Stimulated activated CD4-positive, alpha-beta T cell treated with anti-CD3 and anti-CD28 coated beads, TNF-alpha, amount 100 ng/mL, for 4 hours (primary cell): ENCODE measurements at places on chromosomes 12 and 14.

DNA sequence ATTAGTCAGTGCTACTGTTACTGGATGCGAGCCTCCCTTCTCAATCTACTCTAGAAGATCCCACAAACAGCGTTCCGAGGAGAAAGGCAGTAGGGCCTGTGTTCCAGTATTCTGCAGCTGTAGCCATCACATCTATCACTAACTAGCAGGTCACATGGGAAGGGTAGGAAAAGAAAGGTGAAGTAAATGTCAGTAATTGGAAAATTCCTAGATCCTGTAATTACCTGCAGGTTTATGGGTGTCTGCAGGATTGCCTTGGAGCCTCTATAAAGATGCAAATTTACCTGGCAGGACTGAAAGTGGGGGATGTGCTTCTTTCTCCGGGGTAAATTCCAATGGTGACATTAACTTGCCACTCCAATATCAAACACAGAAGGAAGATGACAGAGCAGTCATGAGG, 77.8 kb downstream of the FERMT2 start:
- no peak for DNase-seq

- peak; percentile 44 for DNase-seq
Observed at GRCh38 chr14:91870001-91870400, 2.7 kb upstream of the TC2N start.

DNA sequence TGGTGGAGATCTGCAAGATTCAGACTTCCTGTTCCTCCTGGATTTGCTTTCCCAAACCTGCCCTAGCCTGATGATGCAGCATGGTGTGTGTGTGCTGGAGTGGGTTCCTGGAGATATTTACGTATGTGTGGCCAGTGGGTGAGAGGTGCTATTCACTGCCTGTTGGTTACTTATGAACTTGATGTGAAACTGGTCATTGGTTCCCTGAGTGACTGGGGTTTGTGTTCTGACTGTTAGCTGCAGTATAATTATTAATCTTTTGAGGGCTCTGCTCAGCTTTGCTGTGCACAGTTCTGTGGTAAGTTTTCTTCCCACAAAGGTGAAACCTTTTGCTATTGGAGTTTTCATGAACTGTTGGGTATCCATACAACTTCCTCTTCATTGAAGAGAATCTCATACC, 541.8 kb upstream of the FBXO33 start:
- DNase-seq, result no peak

DNA sequence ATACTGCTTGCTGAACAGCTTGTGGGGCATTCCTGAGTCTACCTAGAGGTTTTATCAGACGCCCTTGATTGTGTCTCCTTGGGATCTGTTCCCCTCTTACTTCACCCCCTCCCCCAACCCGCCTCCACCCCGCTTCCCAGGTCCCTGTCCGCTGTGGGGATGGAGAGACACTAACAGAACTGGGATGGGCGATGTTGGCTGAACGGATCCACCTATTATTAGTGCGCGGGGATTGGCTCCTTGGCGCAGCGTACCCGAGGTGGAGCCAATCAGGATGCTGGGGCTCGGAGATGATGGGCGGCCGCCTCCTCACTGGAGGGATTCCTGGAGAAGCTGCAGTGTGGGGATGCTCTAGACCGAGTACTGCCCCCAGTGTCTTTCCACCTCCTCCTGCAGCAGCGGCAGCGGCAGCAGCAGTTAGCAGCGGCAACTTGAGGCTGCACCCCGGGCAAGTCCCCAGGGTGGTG, at the start of gene SYT1:
Gene SYT1, plus strand, starts transcription at position 372 of the 467 bp plus-strand sequence.
- DNase-seq, result no peak

- no peak for DNase-seq
Observed at GRCh38 chr12:39807043-39807442, 187.4 kb upstream of the ABCD2 start.

DNA sequence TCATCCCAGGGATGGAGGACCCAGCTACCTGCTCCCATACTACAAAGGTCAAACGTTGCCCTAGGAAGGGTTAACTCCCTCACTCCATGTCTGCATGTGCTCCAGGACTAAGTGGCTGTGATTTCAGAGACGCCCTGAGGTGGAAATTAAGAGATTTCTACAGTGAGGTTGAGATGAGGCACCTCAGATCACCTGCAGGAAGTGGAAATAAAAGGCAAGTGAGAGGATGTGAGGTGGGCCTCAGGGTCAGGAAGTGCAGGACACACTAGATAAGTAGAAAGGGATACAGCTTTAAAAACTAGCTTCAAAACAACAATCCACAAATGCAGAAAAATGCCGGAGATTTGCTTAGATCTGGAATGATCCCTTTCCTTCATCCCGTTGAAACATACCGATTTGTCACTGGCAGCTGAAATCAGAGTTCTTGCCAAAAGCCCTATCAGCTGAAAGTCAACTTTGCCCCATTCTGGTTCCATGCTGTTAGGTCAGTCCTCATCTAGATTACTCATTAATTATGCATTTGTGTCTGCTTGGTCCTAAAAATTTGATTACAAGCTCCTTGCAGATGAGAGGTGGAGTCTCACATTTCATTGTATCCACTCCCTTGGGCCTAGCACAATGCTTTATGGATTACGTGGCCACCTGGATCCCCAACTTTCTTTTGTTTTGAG, 6.6 kb downstream of the PLBD1 start:
- DNase-seq, result no peak

DNA sequence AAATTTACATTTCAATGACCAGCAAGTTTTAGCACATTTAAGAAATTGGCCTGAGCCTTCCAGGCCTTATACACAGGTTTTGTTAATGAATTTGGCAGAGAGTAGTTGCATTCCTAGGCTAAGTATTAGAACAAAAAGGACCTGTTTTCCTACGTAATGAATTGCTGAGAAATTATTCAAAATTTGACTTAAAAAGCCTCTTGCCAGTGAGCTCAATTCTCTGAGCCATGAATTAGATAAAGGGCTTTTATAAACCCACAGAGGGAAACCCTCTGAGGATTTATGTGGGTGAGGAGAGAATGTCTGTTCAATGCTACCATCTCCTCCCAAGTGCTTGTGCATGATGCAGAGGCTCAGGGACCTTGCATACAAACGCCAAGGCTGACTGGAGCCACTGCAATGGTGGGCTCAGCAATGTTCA, 94.5 kb upstream of the PELI2 start:
- no peak for DNase-seq

GRCh38 chr12:43113135-43113534, 438.9 kb downstream of the ADAMTS20 start:
- no peak for DNase-seq

DNA sequence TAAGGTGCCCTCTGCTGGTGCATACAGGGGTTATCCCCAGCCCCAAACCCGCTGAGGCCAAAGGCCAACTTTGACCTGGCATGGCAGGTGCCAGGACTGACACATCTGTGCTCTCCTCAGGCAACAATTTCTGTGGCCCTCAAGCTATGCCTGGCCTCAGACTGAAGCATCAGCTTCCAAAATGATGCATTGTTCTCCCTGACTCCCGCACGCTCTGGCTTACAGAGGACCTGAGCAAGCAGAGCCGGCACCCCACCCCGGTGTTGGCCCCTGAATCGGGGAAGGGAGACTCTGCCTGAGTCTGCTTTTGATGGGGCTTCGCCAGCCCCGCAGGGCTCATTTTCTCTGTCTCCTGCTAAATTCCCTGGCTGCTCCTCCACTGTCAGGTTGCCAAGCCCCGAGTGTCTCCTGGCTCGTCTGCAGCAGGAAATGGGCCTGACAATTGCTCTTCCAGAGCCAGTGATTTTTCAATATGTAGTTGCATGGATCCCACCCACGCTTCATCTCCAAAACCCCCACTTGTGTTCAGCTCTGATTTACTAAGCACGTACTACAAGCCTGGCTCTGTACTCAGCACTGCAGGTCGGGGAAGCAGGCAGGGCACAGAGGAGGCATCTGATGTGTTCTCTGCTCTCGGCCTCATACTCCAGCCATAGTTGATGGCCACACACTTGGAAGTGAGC, 126.1 kb downstream of the SLC38A6 start:
- no peak for DNase-seq

DNA sequence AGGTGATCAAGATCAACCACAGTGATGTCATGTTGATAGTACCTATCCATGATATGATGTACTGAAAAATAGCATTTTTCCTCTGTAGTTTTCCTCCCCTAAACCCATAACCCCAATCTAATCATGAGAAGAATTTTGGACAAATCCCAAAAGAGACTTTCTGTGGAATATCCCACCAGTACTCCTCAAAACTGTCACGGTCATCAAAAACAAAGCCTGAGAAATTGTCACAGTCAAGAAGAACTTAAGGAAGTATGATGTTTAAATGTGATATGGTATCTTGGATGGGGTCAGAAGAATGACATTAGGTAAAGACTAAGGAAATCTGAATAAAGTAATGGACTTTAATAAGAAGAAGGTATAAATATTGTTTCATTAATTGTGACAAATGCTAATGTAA, 248.8 kb downstream of the RMST start:
- no peak for DNase-seq

DNA sequence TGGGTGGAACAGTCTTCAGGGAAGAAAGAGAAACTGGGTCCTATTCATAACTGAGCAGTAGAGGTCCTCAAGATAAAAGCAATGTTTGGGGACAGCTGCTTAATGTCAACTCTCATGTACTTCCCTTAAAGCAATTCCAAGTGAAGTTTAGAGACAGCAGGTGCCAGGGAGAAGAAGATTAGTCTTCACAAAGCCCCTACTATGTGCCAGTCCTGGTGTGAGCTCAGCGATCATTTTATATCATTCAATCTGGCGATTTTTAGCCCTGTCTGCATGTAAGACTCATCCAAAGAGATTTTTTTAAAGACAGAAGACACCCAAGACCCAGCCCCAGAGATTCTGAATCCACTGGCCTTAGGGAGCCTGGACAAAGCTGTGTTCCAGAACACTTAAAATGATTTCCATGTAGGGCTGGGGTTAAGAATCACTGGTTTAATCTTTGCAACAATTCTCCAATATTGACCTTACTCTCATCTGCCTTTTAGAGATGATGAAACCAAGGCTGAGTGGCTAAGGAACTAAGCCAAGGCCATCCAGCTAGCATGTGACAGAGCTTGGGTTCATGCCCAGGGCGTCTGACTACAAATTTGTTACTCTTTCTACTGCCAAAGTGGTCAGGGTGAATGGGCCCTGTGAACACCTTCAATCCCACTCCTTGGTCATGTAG, 404.5 kb upstream of the TBX3 start:
- DNase-seq, result no peak

- DNase-seq, result no peak
Observed at GRCh38 chr12:33054371-33054770, 157.8 kb upstream of the PKP2 start.

- no peak for DNase-seq
Observed at GRCh38 chr14:86462193-86462753, 932.3 kb downstream of the FLRT2 start.

DNA sequence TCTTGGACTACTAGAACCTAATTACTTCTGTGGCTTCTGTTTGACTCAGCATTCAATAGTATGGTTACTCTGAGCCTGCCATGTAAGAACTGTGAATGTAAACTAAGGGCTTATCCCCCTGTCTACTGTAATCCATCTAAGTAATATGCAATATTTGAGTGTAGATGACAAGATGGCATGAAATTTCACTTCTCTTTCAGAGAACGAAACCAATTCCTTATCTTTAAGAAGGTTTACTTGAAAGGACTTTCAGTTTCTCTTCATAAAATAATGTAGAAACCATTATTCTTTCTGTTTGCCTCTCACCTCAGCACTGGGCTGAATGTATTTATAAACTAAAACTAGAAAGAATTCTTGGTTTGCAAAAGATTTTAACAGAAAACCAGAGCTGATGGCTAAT, 60.4 kb upstream of the ARID2 start:
- DNase-seq, result no peak

- no peak for DNase-seq
Observed at GRCh38 chr12:108542320-108542719, 18.7 kb downstream of the SART3 start.

- DNase-seq, result no peak
Observed at GRCh38 chr14:22448035-22448904, 140.8 kb downstream of the DAD1 start.

DNA sequence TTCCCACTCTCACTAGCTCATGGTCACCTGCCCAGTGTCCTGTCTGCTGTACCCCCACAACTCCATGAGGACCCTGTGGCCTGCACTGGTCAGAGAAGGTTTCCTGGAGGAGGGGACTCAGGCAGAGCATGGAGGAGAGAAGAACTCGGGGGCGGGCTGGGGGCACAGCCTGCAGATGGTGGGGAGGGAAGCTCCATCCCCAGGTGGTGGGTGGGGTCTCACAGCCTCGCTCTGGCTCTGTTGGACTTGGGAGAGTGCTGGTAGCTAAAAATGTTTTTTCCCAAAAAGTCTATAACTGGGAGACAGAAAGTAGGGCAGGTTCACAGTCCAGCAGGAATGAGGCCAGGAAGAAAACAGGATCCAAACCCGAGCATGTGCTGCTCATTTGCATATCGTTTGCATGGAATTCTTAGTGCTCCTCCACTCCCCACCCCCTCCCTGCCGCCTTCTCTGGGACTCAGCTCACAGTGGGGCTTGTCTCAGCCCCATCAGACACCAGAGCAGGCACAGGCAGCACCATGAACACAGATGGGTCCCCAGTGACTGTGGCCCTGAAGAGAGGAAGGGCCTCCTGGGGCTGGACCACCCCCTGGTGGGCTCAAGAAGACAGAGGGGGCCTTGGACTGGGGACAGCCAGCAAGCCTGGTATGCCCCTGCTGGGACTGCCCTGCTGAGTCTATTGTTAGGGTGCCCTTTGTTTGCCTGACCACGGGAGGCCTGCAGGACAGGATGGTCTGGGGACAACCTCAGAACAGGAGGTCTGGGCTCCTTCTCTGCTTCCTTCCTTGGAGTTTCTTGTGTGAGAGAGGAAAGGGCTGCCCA, 67.0 kb upstream of the SFSWAP start:
- no peak for DNase-seq

GRCh38 chr12:29072631-29073030, 76.4 kb upstream of the FAR2 start:
- DNase-seq, result no peak

- DNase-seq, result no peak
Observed at GRCh38 chr14:90103808-90104207, 42.0 kb downstream of the KCNK13 start.

GRCh38 chr12:131511803-131512561, 198.9 kb upstream of the SFSWAP start:
- no peak for DNase-seq

GRCh38 chr12:27014859-27015729, 910 bp upstream of the TM7SF3 start:
- no peak for DNase-seq

DNA sequence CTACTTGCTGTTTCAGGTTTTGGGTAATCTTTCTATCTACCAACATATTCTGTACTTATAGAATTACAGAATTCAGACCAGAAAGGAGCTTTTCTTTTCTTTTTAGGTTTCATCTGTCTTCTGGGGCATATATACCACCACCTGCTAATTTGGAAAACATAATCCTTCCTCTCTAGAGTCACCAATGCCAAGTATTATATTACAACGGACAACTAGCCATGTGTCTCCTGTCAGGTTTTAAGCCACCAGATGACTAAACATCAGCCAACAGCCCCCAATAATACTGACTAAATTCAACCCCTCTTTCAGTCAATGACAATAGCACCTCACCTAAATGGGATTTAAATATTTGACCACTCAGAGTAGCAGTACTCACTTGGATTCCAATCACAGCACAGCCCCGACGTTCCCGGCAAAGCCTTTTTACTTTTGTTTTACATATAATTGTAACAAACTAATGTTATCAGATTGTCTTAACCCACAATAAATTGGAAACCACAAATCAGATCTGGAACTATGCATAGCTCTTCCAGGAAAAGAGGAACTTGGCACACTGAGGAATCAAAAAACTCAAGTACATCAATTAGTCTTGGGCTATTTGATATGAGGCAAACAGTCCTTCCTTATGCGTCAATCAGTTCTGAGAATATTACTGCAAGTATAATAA, 13.5 kb downstream of the SLC11A2 start:
- no peak for DNase-seq

- DNase-seq, result no peak
Observed at GRCh38 chr14:89465876-89466275, 48.8 kb upstream of the FOXN3 start.
